ENCODE measurements at places on chromosomes 4 and X.

- no peak for DNase-seq
Measured at GRCh38 chrX:101195442-101196173, 24.0 kb upstream of the DRP2 start.

- no peak for DNase-seq
Measured at GRCh38 chr4:123986268-123986798, 589.7 kb downstream of the SPRY1 start.

DNA sequence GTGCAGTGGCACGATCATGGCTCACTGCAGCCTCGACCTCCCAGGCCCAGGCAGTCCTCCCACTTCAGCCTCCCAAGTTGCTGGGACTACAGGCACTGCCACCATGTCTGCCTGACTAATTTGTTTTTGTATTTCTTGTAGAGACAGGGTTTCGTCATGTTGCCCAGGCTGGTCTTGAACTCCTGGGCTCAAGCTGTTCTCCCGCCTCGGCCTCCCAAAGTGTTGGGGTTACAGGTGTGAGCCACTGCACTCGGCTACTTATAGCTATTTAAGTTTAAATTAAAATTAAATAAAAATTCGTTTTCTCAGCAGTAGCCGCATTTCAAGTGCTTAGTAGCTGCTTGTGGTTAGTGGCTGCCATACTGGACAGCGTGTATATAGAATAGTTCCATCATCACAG lies 3.5 kb downstream of the SMAD1 start:
- DNase-seq: no peak

DNA sequence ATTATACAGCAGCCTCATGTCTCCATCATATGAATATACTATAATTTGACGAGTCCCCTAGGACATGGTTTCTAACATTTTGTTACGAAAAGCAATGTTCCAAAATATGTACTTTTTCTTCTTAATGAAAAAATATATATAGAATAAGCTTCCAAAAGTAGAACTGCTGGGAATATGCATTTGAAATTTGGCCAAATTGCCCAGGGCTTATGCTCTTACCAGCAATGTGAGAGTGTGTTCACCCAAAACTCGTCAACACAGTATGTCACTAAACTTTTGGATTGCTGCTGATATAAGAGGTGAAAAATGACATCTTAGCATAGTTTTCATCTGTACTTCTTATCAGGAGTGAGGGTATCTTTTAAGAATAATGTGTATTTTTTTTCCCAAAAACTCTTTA lies 64.6 kb upstream of the STIM2 start:
- no peak for DNase-seq

DNA sequence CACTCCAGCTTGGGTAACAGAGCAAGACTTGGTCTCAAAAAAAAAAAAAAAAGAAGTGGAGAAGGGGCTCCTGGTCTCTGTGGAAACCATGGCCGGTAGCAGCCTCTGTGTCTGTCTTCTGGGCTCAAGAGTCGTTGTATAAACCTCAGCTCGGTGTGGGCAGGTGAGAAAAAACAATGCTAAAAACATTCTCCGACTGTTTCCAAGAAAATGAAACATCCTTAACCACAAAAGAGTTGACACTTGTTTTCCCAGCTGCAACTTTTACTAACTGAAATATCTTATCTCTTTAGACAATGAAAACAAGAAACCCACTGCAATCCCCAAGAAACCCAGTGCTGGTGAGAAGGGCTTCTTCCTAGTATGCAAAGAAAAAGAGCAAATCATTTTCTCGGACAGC lies 26.2 kb downstream of the CD99 start:
- DNase-seq: no peak

DNA sequence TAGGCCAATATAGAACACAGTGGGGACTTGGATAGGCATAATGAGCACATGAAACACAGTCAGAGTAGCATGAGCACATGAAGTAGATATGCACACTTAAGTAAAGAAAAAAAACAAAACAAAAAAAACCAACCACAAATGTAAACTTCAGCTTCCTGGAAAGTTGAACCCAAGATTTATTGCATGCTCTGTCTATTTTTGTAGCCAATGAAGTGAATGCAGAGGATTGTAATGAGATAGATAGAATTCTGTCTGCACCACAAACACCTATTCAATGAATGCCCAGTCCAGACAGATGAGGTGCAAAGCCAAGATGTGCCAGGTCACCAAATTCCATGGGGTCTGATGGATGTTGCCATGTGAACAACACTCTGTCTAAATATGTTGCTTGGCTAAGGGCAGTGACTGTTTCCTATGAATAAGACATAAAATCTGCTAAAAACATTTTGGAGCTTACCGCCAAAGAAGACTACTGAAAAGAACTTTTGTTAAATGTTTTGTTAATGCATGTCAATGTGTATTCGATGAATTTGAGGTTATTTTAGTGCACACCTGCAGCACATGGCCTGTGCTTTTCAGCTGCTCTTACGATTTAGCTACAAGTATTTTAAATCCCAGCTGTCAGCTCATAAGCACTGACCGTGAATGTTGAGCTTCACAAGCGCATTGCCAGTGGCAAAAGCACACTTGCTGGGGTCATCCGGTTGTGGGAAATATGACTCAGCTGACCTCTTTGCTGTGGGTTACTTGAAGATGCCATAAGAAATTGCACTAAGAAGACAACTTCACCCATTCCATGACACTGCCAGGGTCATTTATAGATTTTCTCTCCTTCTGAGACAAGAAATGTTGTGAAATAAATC lies 374.8 kb upstream of the GNPDA2 start:
- no peak for DNase-seq

GRCh38 chr4:77127837-77128621 lies 29.0 kb upstream of the CCNG2 start:
- DNase-seq: no peak

GRCh38 chr4:152283801-152284470 lies 252.0 kb downstream of the FBXW7 start:
- DNase-seq: no peak

DNA sequence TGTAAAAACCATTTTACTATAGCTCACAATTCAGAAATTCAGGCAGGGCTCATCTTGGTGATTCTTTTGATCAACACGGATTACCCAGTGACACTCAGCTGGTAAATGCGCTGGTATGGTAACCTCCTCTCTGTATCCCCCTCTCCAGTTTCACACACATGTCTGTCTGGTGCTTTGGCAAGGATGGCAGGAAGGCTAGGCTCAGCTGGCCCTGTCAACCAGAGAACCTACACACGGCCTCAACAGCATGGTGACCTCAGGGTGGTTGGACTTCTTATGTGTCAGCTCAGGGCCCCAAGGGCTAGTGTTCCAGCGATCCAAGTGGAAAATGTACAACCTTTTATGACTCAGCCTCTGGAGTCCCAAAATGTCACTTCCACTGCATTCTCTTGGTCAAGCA lies 55.7 kb upstream of the EOLA2 start:
- DNase-seq: no peak

DNA sequence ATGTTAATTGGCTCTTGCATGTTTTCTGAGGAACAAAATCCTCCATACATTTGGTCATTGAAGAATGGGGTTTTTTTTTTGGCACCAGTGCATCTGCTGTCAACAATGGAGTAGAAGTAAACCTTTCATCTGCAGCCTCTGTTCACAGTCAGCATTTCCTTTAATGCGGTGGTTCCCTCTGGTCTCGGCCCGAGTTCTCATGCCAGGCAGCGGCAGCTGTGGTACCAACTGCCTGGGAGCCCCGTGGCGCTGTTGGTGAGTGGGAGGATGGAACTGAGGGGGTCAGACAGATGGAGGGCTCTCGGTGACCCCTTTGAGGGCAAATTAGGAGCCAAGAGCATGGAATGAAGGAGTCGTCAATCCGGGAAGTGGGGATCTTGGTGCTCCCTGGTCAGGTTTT lies 114.7 kb downstream of the AFF1 start:
- no peak for DNase-seq

DNA sequence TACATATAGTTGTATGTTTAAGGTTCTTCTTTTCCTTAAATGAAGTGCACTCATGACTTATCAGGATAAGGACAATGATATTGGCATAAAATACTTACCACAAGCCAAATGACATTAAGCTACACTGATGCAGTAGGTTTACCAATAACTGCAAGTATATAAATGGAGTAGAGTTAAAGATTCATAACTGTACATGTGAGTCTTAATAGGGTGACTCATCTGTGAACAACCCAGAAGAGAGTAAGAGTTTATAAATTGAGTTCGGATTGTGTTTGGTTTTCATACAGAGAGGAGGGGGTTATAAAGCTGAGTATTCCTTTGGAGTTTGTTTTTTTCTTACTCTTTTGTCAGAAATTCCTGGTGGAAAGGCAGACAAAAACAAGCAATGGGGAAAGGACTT lies 144.8 kb downstream of the TLL1 start:
- DNase-seq: no peak

DNA sequence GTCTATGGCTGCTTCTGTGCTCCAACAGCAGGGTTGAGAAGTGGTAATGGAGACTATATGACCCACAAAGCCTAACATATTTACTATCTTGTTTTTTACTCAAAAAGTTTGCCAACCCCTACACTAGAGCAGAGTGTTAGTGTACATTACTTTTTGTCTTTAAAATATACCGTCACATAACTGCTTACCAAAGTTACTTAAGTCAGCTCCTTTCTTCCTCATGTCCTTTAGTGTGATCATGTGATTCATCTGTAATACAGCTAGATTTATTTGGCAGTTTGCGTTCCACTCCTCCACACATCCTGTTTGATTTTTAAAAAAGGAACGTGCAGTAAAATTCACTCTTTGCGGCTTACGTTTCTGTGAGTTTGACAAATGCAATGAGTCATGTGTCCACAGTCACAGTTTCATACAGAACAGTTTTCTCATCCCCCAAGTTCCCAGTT lies 162.4 kb upstream of the GPRIN3 start:
- no peak for DNase-seq

DNA sequence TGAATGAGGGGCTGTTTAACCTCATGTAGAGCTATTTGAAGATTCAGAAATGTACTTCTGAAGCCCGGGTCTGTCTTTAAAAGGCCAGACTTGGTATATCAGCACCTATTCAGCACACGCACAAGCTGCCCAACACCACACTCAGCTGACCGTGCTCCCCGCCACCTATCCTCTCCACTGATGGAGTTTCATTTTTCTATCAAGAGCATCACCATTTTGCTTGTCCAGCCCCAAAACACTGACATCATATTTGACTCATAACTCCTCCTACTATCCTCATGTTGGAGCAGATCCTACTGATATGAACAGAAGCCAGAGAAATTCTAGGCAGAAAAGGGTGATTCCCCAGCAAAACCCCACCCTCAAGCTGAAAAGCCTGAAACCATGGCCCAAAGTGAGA lies 100.3 kb downstream of the SORBS2 start:
- no peak for DNase-seq

DNA sequence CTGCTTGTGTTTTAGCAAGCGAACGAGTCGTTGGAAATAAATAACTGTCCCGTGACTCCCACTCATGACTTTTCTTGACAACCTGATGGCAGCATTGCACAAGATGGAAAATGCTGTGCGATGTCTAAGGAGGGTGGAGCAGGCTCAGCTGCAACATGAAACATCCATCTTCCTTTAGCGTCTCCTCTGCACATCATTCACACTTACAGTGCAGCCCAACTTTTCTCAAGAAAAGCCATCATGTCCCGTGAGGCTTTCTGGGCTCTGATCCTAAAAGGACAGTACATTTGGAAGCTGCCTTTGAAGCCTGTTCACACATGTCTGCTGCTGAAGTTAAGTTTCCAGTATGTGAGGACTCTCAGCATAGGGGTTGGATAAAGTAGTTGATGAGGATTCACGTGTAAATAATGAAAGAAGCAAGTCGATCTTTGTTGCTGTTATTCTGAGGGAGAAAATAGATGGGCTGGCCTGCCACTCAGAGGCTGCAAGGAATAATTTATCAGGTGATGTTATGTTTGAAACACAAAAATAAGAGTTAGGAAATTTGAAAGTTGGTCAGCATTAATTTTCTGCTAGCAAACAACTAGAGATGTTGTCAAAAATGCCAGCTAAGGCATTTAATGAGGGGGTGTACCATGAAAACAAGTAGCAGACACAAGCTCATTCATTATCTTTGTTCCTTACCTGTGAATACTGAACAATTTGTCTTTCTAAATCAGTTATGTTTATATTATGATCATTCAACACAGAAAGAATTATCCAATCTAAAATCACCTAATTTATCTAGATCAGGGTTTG lies 328.7 kb upstream of the ZFP42 start:
- DNase-seq: no peak

GRCh38 chrX:105821471-105822121 lies 743 bp upstream of the NRK start:
- no peak for DNase-seq

DNA sequence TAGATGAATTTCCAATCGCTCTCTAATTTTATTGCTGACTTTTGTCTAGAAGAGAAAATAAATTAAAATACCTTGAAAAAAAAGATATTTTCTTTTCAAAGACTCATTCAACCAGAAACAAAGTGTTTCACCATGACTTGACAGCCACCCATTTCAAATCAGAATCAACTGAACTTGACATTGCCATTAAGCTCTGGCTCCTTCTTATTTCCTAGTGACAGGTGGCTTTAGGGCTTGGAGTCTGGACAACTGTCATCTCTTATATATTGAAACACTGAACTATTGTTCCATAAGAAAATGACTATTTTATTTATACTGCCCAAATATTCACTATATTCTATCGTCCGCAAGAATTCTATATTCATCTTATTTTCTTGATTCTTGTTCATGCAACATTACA lies 229.2 kb downstream of the SLC39A8 start:
- DNase-seq: no peak

GRCh38 chr4:62619971-62620370 lies 1419.8 kb downstream of the ADGRL3 start:
- no peak for DNase-seq

DNA sequence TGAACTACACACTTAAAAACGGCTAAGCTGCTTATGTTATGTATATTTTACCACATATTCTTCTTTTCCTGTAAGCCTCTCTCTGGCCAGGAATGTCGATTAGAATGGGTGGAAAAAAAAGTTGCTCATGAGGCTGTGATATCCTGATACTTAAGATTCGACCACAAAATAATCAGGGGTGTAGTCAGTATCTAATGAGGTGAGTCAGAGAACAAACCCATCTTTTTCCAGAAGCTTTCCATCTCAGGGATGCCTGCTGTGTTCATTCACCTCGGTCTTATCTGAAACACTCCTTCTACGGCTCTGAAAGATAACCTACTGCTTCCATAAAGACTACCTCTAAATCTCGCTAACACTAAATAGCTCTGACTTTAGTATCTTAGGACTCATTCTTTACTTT lies 142.7 kb upstream of the MAP3K15 start:
- no peak for DNase-seq

GRCh38 chr4:104394406-104395167 lies 100.1 kb downstream of the CXXC4 start:
- no peak for DNase-seq

- DNase-seq: no peak
Measured at GRCh38 chr4:182447767-182448280, 204.6 kb downstream of the TENM3 start.

DNA sequence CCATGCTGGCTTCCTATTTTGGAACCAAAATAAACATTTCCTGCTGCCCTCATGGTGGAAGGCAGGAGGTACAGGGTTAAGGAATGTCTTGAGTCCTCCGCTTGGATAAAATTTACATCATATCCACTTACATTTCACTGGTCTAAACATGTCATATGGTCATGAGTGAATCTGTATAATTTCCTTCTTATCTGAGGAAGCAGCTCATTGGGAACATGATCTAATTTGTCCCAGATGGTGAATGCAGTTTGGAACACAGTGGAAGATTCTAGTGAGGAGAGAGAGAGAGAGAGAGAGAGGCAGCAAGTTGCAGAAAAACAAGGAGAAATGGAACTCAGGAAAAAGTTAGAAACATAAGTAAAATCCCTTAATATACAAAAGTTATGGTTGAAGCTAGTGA lies 46.8 kb downstream of the MXRA5 start:
- no peak for DNase-seq

Measured in mesothelial cell of epicardium (in vitro differentiated cells).